SJCRH30 (cell line): ENCODE measurements at places on chromosomes 16 and 17. TPM values are rescaled to one million over a fixed set of nuclear protein-coding genes. Genes with fewer than 3 reads are reported as not detected.

The KRTAP1-5 gene
- not detected in 2 replicates for total RNA-seq

The MGAT5B gene
- total RNA-seq = 0.35 and 1.2 TPM in 2 replicates

The GRB2 gene
- 91.8 and 92.9 TPM in 2 replicates for total RNA-seq

- no peak overlapping the region for H3K27ac ChIP-seq
- H3K36me3 ChIP-seq = no peaks in the 10 kb centered on the region
- H3K4me3 ChIP-seq = no peak overlapping the region
Observed at GRCh38 chr16:75793641-75794040, 67.4 kb upstream of the CPHXL start.

The SLC6A4 gene
- total RNA-seq = 0.16 TPM in 1 of 2 replicates, not detected in the other

The TP53TG3 gene
- not detected in 2 replicates for total RNA-seq

DNA sequence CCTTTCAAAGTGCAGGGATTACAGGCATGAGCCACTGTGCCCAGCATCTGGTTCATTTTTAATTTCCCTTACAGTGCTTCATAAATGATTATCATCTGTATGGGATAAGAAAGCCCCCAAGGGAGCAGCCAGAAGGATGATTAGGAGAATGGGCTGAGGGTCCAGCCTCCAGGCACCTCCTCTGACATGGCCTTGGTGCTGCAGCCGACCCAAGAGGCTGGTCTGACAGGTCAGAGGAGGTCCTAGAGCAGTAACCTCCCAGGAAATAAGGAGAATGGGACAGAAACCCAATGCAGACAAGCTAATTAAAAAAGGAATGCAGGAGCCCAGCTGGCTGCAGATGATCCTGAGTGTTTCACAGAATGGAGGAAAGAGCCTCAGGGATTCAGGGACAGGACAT lies 29.0 kb downstream of the MRC2 start:
- no peaks in the 10 kb centered on the region for H3K36me3 ChIP-seq
- H3K4me1 ChIP-seq = peaks cover 15% of the 10 kb centered on the region
- no peak for DNase-seq
- H3K27me3 ChIP-seq = no peaks in the 10 kb centered on the region
- no peak overlapping the region for H3K4me3 ChIP-seq

GRCh38 chr17:34580685-34581445 lies 1.5 kb downstream of the TMEM132E start:
- no peaks in the 10 kb centered on the region for H3K36me3 ChIP-seq
- DNase-seq = no peak
- H3K27me3 ChIP-seq = peaks cover 12% of the 10 kb centered on the region; the same call in 1 of the 2 replicates
- no peak overlapping the region for H3K4me3 ChIP-seq
- H3K4me1 ChIP-seq = no peaks in the 10 kb centered on the region

DNA sequence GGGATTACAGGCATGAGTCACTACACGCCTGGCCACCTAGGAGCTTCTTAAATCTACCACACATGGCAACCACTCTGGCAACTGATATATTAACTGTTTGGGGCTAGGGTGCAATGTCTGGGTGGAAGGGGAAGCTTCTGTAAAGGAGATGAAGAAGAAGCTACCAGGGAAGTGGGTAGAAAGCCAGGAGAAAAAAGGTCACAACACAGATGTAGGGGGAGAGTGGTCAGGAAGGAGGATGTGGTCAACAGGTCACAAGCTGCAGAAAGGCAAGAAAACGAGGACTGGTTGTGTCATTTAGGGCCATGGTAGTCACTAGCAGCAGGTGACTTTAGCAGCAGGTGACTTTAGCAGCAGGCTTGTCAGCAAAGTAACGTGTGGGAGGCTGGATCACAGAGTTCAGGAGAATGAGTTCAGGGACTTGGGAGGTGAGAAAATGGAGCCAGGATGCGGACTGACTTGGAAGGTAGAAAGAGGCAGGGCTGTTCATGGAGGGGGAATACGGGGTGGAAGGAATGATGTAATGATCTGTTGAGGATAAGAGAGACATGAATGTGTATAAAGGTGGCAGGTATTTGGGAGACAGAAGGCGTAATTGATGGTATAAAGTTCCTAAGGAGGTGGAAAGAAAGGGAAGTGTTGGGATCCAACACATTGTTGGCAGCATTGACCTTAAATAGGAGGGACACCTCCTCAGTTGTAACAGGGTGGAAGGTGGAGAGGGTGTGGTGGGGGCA lies 16.3 kb upstream of the WFIKKN2 start:
- no peaks in the 10 kb centered on the region for H3K27me3 ChIP-seq
- no peak for DNase-seq
- no peaks in the 10 kb centered on the region for H3K36me3 ChIP-seq

The RDM1 gene
- not detected in 2 replicates for total RNA-seq

DNA sequence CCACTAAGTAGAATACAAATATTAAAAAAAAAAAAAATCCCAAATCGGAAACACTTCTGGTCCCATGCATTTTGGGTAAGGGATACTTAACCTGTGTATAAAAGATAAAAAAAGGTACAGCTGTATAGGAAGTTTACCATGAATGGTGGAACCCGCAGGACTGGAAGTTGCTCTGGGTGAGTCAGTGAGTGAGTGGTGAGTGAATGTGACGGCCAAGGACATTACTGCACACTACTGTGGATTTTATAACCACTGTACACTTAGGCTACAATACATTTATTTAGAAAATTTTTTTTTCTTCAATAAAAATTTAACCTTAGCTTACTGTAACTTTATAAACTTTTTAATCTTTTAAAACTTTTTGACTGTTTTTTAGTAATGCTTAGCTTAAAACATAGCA lies 71.3 kb upstream of the BCAR1 start:
- no peaks in the 10 kb centered on the region for H3K36me3 ChIP-seq
- no peak for DNase-seq
- H3K27me3 ChIP-seq = no peaks in the 10 kb centered on the region
- no peak overlapping the region for H3K4me3 ChIP-seq
- peaks cover 12% of the 10 kb centered on the region for H3K4me1 ChIP-seq

DNA sequence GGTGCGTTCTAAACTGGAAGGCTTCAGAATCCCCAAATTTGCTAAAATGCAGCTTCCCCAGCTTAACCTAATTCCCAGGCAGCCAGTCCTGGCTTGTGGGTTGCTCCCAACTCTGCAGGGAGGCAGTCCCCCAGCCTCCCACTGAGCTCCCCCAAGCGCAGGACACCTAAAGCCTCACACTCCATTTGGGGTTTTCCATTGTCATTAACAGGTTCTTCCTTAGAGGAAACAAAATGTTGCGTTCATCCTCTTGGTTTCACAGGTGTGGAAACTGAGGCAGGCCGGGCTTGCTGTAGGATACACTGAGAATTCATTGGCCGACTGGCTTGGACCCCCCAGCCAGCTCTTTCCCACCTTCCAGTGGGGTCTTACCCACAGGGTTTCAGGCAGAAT lies 2.3 kb upstream of the TAC4 start:
- H3K4me1 ChIP-seq = no peaks in the 10 kb centered on the region; the same call in 1 of the 2 replicates
- no peaks in the 10 kb centered on the region for H3K36me3 ChIP-seq
- no peak for DNase-seq
- H3K27me3 ChIP-seq = peaks cover 8% of the 10 kb centered on the region; the same call in 1 of the 2 replicates
- no peak overlapping the region for H3K4me3 ChIP-seq
- H3K27ac ChIP-seq = no peak overlapping the region

- H3K27ac ChIP-seq = peak overlapping the region; percentile 57
- DNase-seq = peak; percentile 61
- no peaks in the 10 kb centered on the region for H3K36me3 ChIP-seq
- H3K27me3 ChIP-seq = no peaks in the 10 kb centered on the region
Observed at GRCh38 chr17:3558603-3559269, 1.1 kb upstream of the TRPV3 start.

- H3K27me3 ChIP-seq = no peaks in the 10 kb centered on the region
- no peak overlapping the region for H3K27ac ChIP-seq
- no peaks in the 10 kb centered on the region for H3K36me3 ChIP-seq
- DNase-seq = no peak
Observed at GRCh38 chr16:56518425-56518824, 1.4 kb downstream of the BBS2 start.

The AOC2 gene
- total RNA-seq = 0.86 and 1.1 TPM in 2 replicates

- no peak for DNase-seq
- no peaks in the 10 kb centered on the region for H3K27me3 ChIP-seq
- H3K36me3 ChIP-seq = no peaks in the 10 kb centered on the region
- no peak overlapping the region for H3K4me3 ChIP-seq
- H3K4me1 ChIP-seq = peaks cover 6% of the 10 kb centered on the region; the same call in 1 of the 2 replicates
- no peak overlapping the region for H3K27ac ChIP-seq
Observed at GRCh38 chr16:12124742-12125141, 148.2 kb downstream of the SNX29 start.

The AXIN2 gene
- 6.5 and 8.5 TPM in 2 replicates for total RNA-seq

DNA sequence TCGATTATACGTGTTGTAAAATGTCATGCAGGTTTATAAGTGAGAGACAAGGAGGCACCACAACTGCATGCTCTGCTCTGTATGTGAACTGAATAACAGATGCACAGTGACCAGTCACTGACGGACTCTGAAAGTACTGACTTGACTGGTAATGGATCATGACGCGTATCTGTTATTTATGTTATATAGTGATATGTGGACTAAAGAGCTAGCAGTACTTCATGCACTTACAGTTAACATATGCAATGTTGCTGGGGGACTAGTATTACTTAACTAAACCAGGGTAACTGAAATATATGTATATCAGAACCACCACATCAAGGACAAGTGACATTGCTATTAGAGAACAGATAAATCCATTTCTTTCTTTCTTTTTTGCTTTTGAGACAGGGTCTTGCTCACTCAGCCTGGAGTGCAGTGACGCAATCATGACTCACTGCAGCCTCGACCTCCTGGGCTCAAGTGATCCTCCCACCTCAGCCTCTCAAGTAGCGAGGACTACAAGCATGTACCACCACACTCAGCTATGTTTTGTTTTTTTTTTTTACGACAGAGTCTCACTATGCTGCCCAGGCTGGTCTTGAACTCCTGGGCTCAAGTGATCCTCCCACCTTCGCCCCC lies 17.2 kb downstream of the COIL start:
- no peak overlapping the region for H3K4me3 ChIP-seq
- DNase-seq = no peak
- peaks cover 41% of the 10 kb centered on the region for H3K36me3 ChIP-seq
- H3K27ac ChIP-seq = no peak overlapping the region

DNA sequence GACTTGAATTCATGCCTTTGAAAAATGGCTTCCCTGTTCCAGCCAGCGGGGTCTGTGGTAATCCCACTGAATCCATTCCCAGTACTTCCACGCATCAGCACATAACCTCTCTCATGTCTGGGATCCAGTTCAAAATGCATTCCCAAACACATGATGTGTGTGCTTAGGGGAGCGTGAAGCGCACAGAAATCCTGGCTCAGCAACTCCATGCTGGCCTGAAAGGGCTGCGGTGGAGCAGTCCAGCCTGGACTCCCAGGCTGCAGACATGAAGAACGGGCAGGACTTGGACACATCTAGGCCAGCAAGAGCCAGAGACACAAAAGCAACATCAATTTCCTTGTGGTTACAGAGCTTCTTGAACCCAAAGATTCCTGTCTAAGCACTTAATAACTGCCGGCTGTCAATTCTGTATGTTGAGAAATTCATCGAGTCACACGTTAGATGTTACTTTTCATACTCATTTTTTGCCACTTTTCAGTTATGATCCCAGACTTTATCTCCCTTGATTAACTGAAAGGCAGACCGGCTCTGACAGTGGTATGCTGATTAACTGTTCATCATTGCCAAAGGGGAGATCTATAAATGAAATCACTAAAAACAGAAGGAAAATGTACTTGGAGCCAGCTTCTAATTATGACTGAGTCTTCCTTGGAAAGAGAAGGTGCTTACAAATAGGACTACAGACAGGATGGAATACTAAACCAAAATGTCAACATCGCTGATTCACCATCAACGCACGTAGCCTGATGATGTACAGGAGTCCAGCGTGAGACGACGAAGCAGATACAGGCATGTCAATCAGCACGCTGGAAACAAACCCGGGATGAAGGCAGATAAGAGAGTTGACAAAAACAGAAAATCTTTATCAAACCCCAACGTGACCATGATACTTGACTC lies 23.0 kb downstream of the NSMCE1 start:
- no peak overlapping the region for H3K4me3 ChIP-seq
- peaks cover 17% of the 10 kb centered on the region for H3K4me1 ChIP-seq
- no peak overlapping the region for H3K27ac ChIP-seq
- no peaks in the 10 kb centered on the region for H3K36me3 ChIP-seq

The CDRT15 gene
- total RNA-seq = 0.36 and 0.66 TPM in 2 replicates

- H3K4me3 ChIP-seq = peak overlapping the region; percentile 94
- H3K27me3 ChIP-seq = no peaks in the 10 kb centered on the region
- no peaks in the 10 kb centered on the region for H3K36me3 ChIP-seq
- no peaks in the 10 kb centered on the region for H3K4me1 ChIP-seq
Observed at GRCh38 chr17:12021623-12022140, 1.0 kb downstream of the MAP2K4 start.

The TUFM gene
- 115 and 119 TPM in 2 replicates for total RNA-seq

- peaks cover 3% of the 10 kb centered on the region; the same call in 1 of the 2 replicates for H3K36me3 ChIP-seq
- no peak overlapping the region for H3K4me3 ChIP-seq
- no peaks in the 10 kb centered on the region for H3K27me3 ChIP-seq
- no peak for DNase-seq
- H3K27ac ChIP-seq = no peak overlapping the region
Observed at GRCh38 chr16:67111951-67112444, 2.3 kb downstream of the PHAF1 start.

DNA sequence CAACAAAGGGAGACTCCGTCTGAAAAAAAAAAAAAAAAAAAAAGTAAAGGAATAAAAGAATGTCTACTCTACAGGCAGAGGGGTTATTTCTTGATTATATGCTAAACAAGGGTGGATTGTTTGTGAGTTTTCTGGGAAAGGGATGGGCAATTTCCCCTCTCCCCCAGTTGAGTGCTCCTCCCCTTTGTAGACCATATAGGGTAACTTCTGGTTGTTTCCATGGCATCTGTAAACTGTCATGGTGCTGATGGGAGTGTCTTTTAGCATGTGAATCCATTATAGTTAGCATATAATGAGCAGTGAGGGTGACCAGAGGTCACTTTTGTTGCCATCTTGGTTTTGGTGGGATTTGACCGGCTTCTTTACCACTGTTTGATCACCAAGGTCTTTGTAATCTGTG lies 4.2 kb upstream of the NME1 start:
- H3K4me1 ChIP-seq = peaks cover 13% of the 10 kb centered on the region
- DNase-seq = no peak
- H3K36me3 ChIP-seq = no peaks in the 10 kb centered on the region

GRCh38 chr17:76137001-76137350 lies 4.1 kb downstream of the FOXJ1 start:
- no peak for DNase-seq
- H3K27ac ChIP-seq = no peak overlapping the region
- no peak overlapping the region for H3K4me3 ChIP-seq
- peaks cover 39% of the 10 kb centered on the region for H3K4me1 ChIP-seq
- H3K36me3 ChIP-seq = no peaks in the 10 kb centered on the region
- peaks cover 48% of the 10 kb centered on the region for H3K27me3 ChIP-seq

DNA sequence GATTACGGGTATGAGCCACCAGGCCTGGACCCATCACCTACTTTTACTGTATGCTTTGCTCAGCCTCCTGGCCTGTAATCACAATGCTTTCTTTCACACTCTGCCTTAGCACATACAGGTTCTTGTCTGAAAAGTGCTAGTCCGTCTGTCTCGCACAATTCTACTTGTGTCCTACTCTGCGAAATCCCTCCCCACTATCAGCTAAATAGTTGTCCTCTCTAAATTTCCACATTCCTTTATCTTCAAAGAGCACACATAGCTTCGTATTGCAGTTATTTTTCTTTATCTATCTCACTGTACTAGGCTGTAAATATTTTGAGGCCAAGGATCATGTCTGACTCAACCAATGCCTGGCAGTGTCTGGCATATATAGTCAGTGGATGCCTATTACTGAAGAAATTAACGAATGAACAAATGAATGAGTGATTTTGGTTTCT lies 38.5 kb upstream of the ETV4 start:
- H3K27ac ChIP-seq = no peak overlapping the region
- H3K4me1 ChIP-seq = peaks cover 23% of the 10 kb centered on the region
- no peak for DNase-seq
- H3K27me3 ChIP-seq = no peaks in the 10 kb centered on the region
